ENCODE measurements at places on chromosomes 4 and X.
A peak's percentile ranks its signal among the peaks of the same experiment; 100 is the strongest.

- DNase-seq = no peak
These were observed 57.3 kb upstream of the ADGRA3 start for GRCh38 chr4:22573198-22573597.

GRCh38 chr4:166941629-166942028, 292.7 kb downstream of the SPOCK3 start:
- DNase-seq = no peak

DNA sequence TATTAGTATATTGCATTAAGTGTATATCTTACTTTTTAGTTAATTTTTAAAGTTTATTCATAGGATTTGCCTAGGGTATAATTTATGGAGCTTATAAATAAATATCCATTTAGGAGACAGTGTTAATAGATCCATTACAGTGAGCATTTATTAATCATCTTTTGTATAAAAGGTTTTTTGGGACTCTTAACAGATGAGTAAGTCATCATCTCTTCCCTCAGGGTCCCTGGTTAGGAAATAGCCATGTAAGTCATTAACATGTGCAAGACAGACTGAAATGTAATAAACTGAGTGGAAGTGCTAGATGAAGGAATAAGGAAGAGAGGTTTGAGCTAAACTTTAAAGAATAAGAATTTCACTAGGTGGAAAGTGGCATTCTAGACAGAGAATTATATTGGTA, 69.2 kb downstream of the PAQR3 start:
- no peak for DNase-seq

DNA sequence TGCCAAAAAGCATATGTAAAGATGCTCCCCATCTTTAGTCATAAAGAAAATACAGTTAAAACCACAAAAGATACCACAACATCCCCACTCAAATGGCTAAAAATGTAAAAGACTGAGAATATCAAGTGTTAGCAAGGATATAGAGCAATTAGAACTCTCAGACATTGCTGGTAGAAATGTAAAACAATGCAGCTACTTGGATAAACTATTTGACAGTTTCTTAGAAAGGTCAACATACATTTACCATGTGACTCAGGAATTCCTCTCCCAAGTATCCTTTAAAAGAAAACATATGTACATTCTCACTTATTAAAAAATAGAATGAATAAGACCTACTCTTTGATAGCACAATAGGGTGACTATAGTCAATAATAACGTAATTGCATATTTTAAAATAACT, 173.7 kb downstream of the HNRNPD start:
- DNase-seq = no peak

DNA sequence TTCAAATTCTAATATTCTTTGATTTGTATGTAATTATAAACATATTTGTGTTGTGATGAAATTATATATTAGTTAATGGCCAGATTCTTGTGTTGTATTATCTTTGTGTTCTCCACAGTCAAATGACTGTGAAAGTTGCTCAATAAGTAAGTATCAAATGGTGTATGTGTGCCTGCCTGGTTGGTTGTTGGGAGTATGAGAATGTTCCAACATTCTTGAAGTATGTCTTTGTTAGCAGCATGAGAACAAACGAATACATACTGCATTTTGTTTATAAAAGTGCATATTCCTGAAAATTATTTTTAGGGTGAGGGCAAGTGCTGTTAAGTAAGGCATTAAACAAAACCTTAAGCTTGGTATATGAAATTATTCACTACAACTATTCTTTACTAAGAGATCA, 16.2 kb downstream of the ARHGEF38 start:
- no peak for DNase-seq

- DNase-seq = no peak
These were observed 115.8 kb downstream of the NAA11 start for GRCh38 chr4:79209822-79210635.

GRCh38 chr4:86443495-86443894, 83.6 kb upstream of the MAPK10 start:
- no peak for DNase-seq

- DNase-seq = no peak
These were observed 52.2 kb downstream of the IL1RAPL1 start for GRCh38 chrX:28639451-28639850.

- no peak for DNase-seq
These were observed 16.7 kb downstream of the CLRN2 start for GRCh38 chr4:17531538-17532285.

- DNase-seq = no peak
These were observed 162.9 kb upstream of the NOCT start for GRCh38 chr4:138852681-138853080.

DNA sequence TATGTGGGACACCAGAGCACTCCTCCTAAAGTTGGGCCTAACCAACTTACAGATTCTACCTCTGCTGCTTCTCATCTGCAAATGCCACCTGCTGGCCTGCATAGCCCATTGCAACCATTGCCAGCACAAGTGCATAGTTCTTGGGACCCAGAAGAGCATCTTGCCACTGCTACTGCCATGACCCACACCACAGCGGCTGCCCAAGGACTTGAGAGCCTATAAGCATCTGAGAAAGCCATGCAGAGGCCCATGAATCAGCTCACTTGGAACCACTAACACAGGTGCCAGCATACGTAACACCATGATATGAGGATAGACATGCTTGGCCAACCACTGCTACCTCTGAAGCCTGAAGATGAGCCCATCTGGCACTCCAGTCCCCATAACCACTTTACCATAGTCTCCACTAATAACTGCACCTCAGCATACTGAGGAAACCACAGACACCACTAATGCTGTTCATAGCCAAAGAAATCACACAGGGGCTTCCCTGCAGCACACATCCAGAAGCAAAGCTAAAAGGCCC, 258.1 kb upstream of the AGTR2 start:
- DNase-seq = no peak

DNA sequence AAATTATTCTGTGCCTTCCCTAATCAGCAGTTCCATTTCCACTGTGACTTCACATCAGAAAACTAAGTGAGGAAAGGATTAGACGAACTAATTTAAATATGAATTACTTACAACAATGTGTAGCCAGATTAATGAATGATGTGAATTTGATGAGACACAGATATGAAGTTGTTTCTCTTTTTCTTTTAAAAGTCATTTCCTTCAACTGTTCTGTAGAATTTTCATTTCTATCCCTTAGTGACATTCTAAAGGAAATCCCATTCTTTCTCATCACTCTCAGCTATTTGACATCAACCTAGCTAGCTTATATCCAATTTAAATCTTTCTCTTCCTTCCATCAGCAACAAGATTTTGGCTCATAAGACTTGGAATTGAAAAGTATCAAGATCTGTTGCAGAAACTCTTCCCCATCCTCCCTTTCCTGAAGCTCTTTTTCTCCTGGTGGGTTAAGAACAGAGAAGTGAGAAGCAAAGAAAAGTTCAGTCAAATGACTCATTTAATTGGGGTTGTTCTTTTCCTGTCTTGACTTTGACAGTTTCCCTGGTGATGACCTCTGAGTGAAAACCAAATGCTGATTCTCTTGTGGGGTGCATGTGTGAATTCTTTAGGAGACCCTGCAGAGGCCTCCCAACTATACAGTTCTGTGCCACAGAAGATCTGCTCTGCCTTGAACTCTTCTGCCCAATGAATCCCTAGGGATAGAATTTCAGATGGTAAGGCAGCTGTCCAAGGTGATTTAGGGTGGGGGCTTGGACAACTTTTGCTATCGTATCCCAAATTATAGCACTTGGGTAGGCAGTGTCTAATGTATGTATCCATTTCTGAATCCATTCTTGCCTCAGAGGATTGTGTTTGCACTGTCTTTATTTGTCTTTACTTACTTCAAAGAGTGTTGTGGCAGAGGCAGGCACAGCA, 232.5 kb upstream of the GPRIN3 start:
- no peak for DNase-seq

- DNase-seq = no peak
These were observed 594.7 kb upstream of the GALNT7 start for GRCh38 chr4:172573899-172574298.

DNA sequence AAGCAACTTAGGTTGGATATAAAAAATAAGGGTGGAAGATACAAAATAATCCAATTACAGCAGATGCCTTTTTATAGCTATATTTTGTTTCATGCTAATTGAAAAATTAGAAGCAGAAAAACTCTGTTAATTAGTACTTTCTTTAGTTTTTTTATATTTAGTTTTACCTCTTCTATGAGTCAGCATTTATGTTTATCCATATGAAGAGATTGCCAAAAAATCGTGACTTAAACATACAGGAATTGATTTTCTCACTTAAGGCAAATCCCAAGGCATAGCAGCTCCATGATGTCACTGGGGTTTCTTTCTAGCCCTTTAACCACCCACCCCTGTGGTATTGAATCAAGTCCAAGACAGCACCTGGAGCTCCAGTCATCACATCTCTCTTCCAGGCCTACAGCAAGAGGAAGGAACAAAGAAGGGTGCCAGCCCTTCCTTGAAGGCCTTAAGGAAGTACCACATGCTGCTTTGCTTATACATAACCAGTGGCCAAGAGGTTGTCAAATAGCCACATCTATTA, 365.8 kb upstream of the TENM3 start:
- DNase-seq = peak; percentile 29

DNA sequence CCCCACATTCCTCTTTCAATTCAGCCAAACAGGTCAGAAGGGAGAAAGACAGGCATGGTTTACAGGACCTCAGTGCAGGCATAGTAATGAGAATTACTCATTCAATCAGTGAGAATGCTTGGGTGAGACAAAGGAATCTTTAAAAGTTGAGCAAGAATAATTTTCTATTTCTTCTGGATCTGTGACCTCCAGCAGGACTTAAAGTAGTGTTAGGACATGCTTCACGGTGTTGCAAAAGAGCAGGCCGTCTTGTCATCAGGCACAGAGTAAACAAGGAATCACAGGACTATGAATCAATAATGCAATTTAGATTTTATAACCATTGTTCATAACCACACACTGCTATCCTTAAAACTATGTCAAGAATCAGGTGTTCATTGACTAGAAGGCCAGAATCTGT, 130.6 kb upstream of the GLRA2 start:
- peak; percentile 22 for DNase-seq

- DNase-seq = peak; percentile 16
These were observed 73.8 kb upstream of the DCLK2 start for GRCh38 chr4:150004481-150004880.

DNA sequence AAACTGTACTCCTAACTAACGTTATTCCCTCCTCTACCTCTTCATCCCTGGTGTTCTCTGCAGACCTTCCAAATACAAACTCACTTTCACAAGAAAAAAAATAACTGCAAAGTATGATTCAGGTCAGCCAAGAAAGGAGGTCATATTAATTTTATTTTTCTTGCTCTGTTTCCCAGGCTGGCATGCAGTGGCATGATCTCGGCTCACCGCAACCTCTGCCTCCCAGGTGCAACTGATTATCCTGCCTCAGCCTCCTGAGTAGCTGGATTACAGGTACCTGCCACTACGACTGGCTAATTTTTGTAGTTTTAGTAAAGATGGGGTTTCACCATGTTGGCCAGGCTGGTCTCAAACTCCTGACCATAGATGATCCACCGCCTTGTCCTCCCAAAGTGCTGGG, 156.6 kb downstream of the CHIC2 start:
- no peak for DNase-seq

DNA sequence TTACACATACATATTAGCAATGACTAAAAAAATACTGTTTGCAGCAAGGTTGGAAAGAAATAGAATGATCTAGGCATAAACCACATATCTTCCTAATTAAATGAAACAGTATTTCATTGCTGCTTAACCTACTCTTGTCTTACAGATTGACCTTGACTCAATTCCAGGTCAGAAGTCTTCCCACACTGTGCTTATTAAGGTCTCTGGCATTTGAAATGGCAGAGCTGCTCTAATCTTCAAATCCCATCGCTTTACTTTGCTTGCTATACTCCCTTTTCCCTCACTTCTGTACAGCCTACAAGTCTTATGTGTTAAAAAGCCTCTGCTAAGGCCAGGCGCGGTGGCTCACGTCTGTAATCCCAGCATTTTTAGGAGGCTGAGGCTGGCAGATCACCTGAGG, 424.5 kb downstream of the RPA4 start:
- DNase-seq = no peak

- DNase-seq = no peak
These were observed 49.5 kb downstream of the DCLK2 start for GRCh38 chr4:150127757-150128156.

- DNase-seq = no peak
These were observed 341.5 kb downstream of the BCOR start for GRCh38 chrX:39756086-39756883.

GRCh38 chr4:168028970-168029597, 63.3 kb upstream of the ANXA10 start:
- DNase-seq = no peak

- no peak for DNase-seq
These were observed 10.3 kb upstream of the CASP6 start for GRCh38 chr4:109713500-109713899.

GRCh38 chr4:185017964-185018772, at the start of gene HELT:
Gene HELT, plus strand, starts transcription at chr4:185018490. Its CDS starts 439 bp downstream, at chr4:185018929.
- no peak for DNase-seq

- DNase-seq = no peak
These were observed 711.0 kb downstream of the RPA4 start for GRCh38 chrX:97594646-97595224.

DNA sequence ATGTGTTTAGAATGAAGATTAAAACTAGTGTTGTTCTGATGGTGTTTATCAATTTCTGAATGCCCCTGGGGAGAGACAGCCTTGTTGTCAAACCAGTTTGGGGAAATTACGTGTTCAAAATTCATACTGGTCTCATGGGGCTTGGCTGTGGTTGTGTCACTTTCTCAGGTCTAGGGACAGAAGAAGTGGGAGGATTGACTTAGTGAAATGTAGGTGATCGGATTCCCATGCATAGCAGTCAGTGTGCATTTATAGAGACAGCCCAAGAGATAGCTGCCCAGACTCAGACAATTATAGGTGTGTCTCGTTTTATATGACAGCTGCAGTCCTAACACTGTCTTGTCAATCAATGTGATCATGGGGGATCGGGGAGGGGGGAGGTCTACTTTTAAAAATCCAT, 94.4 kb upstream of the CLCN4 start:
- DNase-seq = no peak

- no peak for DNase-seq
These were observed 87.3 kb downstream of the SLC2A9 start for GRCh38 chr4:9933956-9934355.

DNA sequence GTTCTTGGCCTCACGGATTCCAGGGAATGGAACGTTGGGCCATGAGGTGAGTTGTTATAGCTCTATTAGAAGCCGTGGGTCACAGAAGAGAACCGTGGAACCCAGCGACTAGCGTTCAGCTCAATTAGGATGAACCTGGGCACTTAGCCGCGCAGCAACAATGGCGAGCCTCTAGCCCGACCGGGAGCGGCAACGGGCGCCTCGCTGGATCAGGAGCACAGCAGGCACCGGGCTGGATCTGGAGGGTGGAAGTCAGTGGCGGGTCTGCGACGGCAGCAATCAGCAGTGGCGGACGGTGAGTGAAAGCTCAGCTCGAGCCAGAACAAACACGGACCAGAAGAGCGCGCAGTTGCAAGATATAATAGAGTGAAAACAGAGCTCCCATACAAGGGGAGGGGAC, 34.2 kb downstream of the AGA start:
- no peak for DNase-seq

GRCh38 chr4:121154103-121154515, 10.0 kb downstream of the TNIP3 start:
- DNase-seq = no peak

Measured in fibroblast of skin of left quadriceps (primary cell).